NCI-H510A treated with DMSO at 0.1 percent for 48 hours (cell line): ENCODE measurements at places on chromosomes 12 and 14.
A peak's percentile ranks its signal among the peaks of the same experiment; 100 is the strongest.

DNA sequence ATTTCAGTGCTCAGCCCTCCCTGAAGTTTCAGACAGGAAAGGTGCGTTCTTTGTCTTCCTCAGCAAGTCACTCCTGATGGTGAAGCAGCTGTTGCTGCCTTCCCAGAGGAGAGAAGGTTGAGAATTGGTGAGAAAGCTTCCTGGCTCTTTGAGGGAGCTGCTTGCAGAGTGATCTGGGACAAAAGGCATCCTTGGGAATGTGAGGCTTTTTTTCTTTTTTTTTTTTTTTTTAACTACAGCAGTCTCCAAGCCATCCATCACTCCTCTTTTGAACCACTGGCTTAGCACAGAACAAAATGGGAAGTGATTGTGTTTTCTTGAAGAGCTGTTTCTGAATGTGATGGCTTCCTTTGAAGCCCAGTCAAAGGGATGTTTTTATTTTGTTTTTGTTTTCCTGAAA is 120.4 kb upstream of the LRIG3 start:
- no peak for DNase-seq

DNA sequence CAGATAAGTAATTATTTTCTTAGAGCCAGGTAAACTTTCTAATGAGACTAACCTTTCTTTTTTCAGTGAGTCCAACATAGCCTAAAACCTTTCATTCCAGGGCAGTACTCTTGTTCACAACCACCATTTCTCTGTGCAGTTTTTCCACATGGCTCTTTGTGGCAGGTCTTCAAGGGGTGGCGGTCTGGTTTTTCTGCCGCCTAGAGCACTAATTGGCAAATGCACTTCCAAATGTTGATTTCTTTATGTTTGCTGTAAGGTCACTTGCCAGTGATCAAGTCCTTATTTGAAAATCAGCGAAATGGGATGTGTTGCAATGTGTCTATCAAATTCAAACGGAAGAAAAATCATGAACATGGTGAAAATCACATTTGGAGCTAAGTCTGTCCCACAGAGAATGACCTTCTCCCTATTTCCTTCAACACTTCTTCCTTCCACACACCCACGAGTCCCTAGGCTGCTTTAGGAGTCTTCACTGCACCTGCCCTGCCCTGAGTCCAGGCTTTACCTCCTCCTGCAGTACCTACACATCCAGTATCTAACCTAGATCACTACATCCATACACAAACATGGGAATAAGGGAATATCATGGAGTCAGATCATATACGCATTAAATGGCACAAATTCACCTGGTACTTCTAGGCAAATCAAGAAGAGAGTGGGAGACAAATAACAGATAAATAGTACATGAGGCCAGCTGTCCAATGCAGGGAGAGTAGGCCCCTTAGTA is 1.9 kb downstream of the SRGAP1 start:
- DNase-seq: peak; percentile 46

DNA sequence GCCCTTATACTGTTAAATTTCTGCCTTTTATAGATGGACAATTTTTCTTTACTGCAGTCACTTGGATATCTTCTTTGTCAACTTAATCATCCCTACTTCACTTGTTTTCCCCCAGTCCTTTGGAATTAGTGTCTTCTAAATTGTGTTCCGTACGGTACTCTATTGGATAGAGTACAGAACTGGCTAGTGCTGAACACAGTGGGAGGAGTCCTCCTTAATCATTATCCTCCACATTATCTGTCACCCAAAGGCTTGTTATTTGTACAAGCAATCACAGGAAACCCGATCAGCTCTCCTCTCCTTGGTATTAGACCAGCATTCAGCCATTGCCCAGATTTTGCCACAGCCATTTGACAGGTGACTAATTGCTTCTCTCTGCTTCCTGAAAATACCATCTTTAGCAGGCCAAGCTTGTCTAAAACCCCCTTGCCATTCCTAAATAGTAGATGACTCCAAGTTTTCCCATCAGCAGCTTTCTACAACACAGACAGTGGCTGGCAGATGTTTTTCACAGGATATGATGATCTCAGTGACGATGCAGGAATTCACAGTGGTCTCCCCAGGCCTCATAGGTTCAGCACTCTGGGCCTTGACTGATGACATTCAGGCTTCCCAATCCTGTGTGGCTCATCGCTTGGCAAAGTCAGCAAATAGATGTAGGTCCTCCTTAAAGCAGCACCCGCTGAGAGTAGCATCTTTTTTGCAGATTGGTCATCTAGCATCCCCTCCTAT is 216.0 kb upstream of the RGS6 start:
- DNase-seq: no peak

DNA sequence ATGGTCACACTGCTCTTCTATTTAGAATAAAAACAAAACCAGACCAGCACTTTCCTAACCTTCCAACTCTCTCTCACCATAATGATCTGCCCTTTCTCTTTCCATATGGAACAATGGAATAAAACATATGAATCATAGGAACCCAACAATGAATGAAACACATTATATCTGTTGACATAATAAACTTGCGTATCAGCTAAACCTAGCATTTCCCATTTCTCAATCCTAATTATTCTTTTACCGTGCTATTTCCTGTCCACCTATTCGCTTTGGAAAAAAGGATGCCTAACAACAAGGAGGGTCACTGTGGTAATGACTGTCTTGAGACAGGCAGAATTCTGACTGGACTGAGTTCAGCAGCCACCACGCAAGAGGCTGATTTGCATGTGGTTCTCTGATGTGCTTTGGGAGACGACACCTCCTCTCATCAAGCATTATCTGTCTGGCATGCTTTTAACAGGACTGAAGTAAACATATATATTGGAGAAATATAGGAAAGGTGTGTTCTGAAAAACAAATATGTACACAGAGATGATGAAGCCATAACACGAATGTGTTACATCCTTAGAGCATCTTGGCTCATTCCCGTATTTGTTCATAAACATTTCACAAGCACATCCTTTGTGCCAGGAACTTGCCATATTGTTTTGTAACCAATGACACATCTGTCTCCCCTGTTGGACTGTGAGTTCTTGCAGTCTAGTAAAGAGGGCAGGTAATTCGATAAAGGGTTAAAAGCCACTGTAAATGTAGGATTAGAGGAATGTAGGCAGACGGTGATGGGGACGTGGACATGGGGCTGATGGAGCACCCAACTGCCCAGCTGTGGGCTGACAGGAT is 87.7 kb downstream of the PTPRB start:
- no peak for DNase-seq

DNA sequence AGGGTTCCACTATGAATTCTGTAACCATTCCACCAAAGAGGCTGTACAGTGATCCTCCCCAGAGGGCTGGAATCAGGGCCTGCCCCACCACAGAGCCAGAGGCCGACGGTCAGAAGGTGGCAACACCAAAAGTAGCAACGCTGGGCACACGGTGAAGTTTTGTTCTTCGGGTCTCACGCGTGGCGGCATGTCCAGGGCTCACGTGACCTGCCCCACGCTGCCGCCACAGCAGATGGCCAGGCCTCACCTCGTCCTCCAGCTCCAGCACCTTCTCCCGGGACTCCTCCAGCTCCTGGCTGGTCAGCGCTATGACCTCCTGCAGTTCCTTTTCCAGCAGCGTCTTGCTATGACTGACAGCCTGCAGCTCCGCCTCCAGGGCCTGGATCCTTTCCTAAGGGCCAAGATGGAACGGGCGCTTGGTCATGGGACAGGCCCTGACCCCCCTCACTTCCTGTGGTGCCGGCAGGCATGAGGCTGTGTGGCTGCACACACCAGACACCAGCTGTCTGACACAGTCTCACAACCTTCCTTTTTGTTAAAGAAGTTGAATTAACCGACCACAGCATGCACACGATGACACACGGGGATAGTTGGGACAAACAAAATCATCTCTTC is 22.4 kb upstream of the ANKLE2 start:
- DNase-seq: no peak

DNA sequence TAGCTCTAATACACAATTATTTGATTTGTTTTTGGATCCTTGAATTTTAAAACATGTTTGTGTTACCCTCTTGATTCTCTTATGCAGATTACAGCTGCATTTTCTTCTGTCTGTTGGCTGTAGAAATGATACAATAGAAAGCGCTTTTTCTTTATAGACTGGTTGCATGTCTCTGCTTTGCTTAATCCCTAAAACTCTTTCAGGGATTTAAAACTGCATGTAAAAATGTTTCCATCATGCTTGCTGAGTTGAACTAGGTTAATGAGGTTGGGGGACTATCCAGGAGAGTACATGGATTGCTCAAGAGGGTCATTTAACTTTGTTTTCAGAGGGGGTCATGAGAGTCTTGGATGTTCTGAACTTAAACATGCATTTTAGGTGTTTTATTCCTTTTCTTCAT is 166.4 kb upstream of the IFNG-AS1 start:
- DNase-seq: no peak

DNA sequence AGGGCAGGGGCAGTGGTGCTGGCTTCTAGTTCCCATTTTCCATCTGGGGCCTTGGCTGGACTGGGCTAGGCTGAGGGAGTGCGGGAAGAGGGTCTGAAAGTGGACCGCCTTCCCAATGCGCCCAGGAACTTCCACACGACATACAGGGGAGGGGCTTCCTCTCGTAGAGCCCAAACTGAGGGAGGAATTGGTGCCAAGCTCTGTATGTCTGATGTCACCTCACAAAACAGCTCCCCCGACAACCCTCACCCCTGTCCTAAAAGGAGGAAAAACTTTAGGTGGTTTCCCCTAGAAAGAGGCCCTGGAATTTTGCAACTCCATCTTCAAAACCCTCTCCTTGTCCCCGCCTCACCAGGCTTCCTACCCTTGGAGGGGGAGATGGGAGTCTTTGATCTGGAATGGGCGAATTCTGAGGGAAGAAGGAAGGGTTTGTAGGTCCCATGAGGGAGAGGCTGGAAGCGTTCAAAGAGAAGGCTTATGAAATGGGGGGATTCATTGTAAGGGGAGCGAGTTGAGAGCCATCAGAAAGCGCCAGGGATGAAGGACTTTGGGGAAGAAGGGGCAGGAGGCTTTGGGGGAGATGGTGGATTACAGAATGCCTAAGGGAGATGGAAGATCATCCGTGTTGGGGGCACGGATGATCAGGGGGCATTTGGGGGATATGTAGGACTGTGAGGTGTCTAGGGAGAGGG is 844 bp downstream of the GLTP start:
- no peak for DNase-seq

- DNase-seq: no peak
These were observed 17.1 kb downstream of the POU6F1 start for GRCh38 chr12:51200806-51201205.

GRCh38 chr14:80445605-80446004 is 234.3 kb upstream of the DIO2 start:
- DNase-seq: no peak
